PC-9 (cell line): ENCODE measurements at places on chromosomes 1 and 21. TPM values are rescaled to one million over a fixed set of nuclear protein-coding genes. Genes with fewer than 3 reads are reported as not detected.

The TDRD5 gene
- not detected in 2 replicates for total RNA-seq

The NPHP4 gene
- 17.9 and 21.5 TPM in 2 replicates for total RNA-seq

The BMP8B gene
- 2.4 TPM in 2 replicates for total RNA-seq

- DNase-seq = no peak
- no peaks in the 10 kb centered on the region for H3K4me1 ChIP-seq
- no peak overlapping the region for H3K27ac ChIP-seq
- H3K27me3 ChIP-seq = no peaks in the 10 kb centered on the region
These were observed 48.0 kb upstream of the RAVER2 start for GRCh38 chr1:64696879-64697278.
